CD4-positive, alpha-beta T cell treated with Interleukin-15 for 1 hour (primary cell): ENCODE measurements at places on chromosomes 7 and 10.

- DNase-seq, result no peak
Measured at GRCh38 chr10:88111294-88111693, 247.9 kb downstream of the PTEN start.

DNA sequence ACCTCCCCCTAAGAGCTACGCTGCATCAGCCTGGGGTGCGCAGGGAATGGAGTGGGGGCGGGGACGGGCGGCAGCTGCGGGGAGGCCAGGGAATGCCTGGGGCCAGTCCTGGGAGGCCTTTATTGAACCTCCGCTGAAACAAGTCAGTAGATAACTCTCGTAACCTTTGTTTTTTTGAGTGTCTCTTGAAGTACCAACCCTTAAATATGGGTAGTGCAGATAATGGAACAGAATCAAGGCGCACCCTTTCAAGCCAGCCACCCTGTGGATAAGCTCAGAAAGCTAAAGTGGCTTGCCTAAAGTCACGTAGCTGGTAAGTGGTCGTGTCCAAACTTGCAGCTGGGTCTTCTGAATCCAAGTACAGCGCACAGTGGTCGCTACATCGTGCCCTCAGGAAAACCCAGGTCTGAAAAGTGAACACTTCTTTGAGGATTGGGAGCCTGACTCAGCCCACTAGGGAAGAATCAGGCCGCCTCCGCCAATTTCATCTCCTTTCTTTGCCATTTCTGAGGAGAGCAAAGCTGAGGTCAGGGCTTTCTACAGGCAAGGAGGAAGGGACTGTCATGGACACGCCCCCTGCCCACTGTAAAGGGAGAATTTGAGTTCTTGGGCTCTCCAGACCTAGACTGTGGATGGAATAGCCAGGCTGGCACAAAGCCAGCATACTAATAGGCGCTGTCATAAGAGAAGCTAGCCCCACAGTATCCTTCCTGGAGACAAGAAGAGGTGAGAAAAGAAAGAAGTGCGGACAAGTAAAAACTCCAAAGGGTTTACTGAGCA, 3.2 kb upstream of the EGR2 start:
- no peak for DNase-seq

GRCh38 chr10:84329986-84330651, 1.7 kb downstream of the CCSER2 start:
- DNase-seq, result peak; percentile 55

GRCh38 chr7:38105874-38106483, 72.1 kb upstream of the STARD3NL start:
- no peak for DNase-seq

GRCh38 chr7:82080254-82080927, 310.5 kb upstream of the HGF start:
- DNase-seq, result no peak

DNA sequence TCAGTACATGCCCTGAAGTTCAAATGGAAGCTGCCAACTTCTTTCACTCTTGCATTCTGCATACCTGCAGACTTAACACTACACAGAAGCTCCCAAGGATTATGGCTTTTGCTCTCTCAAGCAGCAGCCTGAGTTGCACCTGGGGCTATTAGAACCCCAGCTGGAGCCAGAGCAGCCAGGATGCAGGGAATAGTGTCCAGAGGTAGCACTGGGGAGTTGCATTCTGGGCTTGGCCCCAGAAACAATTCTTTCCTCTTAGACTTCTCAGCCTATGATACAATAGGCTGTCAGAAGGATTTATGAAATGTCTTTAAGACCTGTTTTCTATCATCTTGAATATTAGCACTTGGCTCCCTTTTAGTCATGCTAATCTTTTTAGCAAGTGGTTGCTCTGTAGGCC, 886.7 kb upstream of the GHITM start:
- DNase-seq, result no peak

GRCh38 chr7:28613262-28613661, 200.9 kb downstream of the CREB5 start:
- DNase-seq, result no peak

DNA sequence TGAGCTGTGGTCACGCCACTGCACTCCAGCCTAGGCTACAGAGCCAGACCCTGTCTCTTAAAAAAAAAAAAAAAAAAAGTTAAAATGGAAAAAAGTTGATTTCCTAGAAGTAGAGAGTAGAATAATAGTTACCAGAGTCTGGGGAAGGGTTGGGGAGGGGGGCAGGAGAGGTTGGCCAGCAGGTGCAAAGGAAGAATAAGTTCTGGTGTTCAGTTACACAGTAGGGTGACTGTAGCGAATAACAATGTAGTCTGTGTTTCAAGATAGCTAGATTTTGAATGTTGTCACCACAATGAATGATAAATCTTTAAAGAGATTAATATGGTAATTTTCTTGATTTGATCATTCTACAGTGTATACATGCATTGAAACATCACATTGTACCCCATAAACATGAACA, 142.9 kb downstream of the NRF1 start:
- DNase-seq, result no peak

GRCh38 chr7:26321435-26321834, 29.8 kb downstream of the SNX10 start:
- DNase-seq, result no peak

DNA sequence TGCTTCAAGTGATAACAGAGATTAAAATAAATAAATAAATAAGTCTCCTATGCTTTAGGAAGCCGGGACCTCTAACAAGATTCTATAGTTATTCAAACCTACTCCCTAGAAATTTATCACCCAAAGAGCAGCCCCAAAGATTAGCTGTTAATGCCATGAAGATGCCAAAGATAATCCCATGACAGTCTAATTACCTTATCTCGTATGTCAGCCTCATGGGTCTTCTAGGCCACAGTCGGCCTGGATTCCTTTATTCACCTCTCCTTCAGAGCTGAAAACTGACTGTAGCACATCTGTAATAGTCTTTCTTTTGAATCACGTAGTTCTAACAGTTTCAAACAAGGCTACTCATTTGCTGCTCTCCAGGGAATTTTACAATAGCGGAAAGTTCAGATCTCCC, 24.2 kb downstream of the COL1A2 start:
- DNase-seq, result no peak

DNA sequence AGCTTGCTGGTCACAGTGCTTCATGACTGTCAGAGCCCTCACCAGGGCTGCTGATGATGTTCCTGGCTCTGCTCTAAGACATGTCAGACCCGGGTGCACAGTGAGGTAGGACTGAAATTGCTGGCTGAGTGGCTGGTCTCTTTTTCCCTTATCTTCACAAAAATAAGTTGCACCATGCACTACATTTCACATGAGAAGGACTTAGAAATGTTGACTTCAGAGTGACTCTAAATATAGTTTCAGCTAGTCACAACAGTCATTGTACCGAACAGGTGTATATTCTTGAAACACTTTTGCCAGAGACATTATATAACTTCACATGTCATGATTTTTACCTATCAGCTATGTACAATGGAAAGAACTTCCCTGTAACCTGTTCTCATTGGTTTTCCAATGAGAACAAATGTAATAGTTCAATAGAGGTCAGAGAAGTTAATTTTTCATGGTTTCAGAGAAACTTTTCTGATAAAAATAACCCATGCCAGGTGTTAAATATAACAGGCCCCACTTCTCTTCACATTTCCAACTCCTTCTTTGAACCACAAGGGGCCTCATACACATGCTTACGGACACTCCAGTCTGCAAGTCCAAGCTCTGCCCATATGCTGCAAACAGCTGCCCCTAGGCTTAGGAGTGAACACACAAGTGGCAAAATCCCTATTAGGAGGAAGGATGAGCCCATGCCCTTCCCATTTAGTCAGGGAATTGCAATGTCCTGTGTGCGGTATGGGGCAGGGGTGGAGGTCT, 115.6 kb downstream of the CDK6 start:
- no peak for DNase-seq

GRCh38 chr7:31933481-31933880, 136.7 kb downstream of the PDE1C start:
- DNase-seq, result no peak

DNA sequence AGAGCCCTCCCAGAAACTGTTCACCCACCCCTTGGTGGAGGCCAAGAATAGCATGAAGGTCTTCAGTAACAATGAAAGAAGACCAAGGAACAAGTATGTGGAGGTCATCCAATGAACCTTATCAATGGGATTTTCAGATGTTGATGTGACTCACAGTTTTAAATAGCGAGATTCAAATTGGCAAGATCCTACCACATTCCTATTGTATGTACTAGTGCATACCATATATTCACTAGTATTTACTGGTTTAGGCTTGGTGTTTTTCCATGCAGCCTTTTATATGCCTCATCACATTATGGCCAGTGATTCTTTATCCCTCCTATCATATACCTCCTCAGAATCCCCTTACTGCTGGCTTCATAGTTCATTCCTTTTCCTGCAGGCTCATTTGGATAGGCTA, 54.4 kb downstream of the ITGB8 start:
- no peak for DNase-seq

DNA sequence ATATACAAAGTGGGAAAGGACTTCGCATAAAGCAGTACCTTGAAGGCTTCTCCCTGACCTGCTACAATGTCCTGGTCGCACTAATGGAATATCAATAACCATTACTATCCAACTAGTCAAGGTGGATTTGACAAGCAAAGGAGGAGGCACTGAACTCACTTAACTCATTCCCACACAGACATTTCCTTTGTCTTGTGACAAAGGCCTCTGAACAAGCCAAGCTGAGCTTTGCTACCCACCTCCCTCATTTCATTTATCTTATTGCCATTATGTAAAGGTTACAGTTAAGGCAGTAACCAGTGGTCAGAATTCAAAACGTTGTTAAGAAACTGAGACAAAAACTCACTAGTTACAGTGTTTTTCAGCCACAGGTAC, 7.3 kb downstream of the ELMO1 start:
- DNase-seq, result no peak

DNA sequence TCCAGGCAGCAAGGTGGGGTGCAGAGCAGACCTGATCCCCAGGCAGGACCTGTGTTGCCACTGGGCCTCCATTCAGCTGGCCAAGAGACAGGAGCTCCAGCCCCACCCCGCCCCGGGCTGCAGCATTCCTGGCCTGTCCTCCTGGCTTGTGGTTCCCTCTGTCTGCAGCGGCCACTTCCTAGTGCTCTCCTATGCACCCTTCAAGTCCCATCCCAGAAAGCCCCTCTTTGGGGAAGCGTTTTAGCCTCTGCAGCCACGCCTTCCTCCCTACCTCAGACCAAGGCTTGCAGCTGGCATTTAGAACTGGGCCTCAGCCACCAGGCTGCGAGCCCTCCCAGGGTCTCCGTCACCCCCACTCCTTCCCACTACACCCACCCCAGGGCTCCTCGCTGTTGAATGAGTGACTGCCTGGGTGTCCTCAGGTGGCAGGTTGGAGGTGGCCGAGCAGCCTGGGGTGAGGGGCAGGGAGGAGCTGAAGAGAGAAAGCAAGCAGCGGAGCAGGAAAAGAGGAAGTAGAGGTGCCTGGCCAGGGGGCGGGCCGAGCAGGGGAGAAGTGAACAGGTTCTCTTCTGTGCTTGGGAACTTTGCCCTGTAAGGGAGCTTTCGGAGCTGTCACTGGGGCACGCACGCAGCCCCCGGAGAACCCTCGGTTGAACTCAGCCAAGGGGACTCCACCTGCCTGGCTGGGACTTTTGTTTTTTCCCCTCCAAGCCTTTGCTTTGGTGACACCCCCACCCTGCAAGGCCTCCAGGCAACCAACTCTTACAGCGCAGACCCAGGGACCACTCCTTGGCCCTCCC, 109.1 kb upstream of the TNRC18 start:
- DNase-seq, result peak; percentile 80

- DNase-seq, result no peak
Measured at GRCh38 chr10:79333513-79333912, 13.8 kb upstream of the PPIF start.

- DNase-seq, result no peak
Measured at GRCh38 chr10:108789336-108789735, 1134.0 kb downstream of the XPNPEP1 start.

- DNase-seq, result no peak
Measured at GRCh38 chr10:43901302-43901701, 252.6 kb upstream of the ZNF32 start.

DNA sequence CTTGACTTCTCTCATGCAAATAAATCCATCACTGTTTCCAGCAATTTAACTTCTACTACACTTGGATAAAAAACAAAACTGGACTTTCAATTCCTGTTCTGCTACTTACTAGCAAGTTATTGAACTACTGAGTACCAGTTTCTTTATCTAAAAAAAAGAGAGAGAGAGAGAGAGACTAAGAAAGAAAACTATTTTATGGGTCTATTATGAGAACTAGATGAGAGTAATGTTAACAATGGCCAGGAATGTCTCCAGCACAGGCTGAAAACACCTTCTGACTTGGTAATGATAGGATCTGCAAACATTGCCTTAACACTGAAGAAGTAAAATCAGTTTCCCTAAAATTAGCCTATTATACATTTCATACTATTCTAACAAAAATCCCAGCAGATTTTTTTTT, 5.2 kb downstream of the TSPAN12 start:
- no peak for DNase-seq

GRCh38 chr10:6269432-6269831, 66.7 kb downstream of the PFKFB3 start:
- DNase-seq, result no peak

- DNase-seq, result no peak
Measured at GRCh38 chr10:117005026-117005526, at the start of gene SHTN1. Gene SHTN1 (minus strand): TSS chr10:117005187. CDS start chr10:117005079, 108 bp downstream.

DNA sequence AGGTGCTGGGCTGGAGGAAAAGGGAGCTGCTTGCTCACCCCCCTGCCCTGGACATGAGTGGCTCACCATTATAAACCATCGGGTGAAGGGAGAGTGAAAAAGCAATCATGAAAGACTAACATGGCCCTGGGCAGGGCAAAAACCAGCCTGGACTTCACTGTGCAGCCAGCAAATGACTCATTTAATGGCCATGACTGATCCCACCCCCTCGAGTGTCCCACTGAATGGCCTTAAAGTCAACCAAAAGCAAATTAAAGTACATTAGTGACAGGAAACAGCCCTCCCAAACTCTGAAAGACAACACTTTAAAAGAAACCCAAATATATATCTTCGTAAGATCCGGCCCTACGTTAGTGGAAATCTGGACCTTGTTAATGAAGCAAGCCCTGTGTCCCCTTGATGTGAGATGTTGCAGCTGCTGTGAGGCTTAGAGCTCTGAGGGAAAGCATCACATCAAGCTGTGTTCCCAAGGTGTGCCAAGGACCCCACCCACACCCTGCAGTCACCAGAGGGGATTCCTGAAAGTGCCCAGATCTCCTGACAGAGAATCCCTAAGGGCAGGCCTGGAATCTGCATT, 31.2 kb downstream of the ADCYAP1R1 start:
- DNase-seq, result peak; percentile 6

- DNase-seq, result no peak
Measured at GRCh38 chr7:33596686-33597085, 308.7 kb upstream of the BMPER start.

GRCh38 chr7:17062151-17063044, 180.6 kb upstream of the AGR3 start:
- no peak for DNase-seq

DNA sequence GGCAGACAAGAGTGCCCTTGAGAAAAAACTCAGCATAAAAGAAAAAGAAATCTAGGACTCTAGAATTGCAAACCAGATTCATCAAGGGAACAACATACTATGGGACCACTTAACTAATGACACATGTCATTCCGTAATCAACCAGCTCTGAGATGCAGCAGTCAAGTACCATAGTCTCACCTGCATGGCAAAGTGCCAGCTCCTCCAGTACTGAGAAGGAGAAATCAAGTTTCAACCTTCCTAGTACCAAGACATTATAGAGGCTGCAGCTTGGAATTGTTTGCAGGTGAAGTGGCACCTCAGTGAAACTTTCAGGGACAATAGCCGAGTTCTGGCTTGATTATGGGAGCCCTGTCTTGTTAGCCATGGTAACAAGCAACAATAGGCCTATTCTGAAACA, 11.5 kb downstream of the STEAP1 start:
- DNase-seq, result no peak
